ENCODE measurements at places on chromosomes 3 and 15.

GRCh38 chr3:45509768-45510129 is 84.8 kb upstream of the LIMD1 start:
- no peak for DNase-seq

DNA sequence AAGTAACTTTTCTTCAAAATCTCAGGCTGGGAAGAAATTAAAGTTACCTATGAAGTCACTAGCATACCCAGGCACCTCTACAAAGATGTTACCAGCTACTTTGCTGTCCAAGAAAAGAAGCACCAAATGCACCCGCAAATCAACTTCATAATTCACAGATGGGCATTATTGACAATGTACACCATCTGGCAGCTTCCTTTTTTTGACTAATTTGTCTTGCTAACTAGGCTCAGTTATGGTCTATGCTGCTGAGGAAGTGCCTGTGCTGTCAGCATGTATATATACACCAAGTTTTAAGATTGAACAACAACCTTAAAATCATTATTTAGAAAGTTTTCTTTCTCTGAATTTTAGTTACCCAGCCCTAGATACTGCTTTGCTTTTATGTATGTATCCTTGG is 93.8 kb downstream of the NSUN3 start:
- DNase-seq: no peak

DNA sequence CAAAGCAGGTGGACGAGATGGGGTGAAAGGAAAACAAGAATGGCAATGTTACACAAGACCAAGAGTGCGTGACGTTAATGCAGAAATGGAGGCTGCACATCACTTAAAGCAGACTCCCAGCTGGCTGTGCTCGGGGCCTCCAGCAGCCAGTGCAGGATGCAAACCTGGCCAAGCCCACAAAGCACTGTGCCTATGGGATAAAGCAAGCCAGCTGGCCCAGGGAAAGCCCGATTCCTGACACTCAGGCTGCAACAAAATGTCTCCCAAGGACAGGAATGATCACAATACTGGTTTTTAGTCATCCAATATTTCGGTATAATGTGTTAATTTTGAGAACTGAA is 86.2 kb downstream of the SEC22A start:
- DNase-seq: no peak

GRCh38 chr3:155983834-155984474 is 113.5 kb downstream of the GMPS start:
- DNase-seq: no peak

GRCh38 chr3:111890051-111890580 is 31.1 kb downstream of the PHLDB2 start:
- DNase-seq: no peak

DNA sequence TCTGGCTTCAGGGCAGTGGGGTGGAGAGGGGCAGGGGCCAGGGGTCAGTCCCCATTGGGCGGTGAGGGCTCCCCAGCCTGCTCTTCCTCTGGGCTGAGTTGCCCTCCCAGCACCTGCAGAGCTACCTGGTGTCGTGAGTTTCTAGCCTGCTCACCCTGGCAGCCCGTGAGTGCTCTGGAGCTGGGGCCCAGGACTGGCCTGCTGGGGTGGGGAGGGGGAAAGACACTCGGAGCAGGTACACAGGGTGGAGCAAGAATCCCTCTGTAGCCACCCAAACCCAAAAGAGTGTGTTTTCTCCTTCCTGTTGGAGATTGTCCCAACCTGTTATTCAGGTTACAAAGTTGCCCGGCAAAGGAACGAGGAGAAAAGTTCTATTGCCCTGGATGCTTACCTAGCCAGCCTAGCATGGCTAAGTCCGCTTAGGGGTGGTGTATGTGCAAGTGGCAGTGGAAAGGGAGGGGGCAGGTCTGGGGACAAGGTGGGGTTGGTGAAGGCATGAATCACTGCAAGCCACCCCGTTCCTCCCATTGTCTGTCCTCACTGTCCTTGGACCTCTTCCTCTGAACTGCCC is 8.9 kb downstream of the FAM3D start:
- no peak for DNase-seq

- no peak for DNase-seq
Observed at GRCh38 chr15:71806452-71806931, 3.9 kb upstream of the NR2E3 start.

DNA sequence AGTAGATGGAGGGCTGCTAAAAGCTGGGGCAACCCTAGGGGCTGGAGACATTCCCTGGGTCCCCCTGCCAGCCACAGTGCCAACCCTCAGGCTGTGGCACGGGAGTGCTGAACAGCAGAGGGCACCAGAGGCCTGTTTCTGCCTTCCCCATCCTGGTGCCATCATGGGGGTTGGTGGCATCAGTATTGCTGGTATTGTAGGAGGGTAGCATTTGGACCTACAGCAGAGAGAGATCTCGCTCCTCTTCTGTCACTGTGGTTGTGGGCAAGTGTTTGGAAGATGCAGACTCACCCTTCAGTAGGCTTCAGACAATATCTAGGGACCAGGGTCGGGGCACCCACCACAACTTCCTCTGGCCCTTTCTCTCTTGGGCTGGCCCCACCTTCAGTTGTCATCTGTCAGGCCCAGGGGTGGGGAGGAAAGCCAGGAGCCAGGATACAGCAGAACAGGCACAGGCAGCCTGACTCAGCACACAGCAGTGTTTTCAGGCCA is 123.5 kb downstream of the RPLP1 start:
- DNase-seq: no peak

- peak; percentile 93 for DNase-seq
Observed at GRCh38 chr3:25493786-25494185, 65.7 kb downstream of the RARB start.

DNA sequence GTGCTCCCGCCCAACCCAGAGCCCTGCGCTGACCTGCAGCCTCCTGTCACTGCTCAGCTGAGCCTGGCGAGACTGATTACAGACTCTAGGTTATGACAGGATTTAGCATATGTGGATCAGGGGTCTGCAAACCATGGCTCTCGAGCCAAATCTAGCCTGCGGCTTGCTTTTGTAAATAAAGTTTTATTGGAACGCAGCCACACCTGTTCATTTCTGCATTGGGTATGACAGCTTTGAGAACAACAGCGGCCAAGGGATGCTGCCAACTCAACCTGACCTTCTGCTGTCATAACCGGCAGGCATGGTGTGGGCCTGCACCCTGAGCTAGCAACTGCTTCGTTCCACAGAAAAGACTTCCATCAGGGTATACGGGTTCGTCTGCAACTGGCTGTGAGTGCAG is 50.5 kb upstream of the IQSEC1 start:
- no peak for DNase-seq

DNA sequence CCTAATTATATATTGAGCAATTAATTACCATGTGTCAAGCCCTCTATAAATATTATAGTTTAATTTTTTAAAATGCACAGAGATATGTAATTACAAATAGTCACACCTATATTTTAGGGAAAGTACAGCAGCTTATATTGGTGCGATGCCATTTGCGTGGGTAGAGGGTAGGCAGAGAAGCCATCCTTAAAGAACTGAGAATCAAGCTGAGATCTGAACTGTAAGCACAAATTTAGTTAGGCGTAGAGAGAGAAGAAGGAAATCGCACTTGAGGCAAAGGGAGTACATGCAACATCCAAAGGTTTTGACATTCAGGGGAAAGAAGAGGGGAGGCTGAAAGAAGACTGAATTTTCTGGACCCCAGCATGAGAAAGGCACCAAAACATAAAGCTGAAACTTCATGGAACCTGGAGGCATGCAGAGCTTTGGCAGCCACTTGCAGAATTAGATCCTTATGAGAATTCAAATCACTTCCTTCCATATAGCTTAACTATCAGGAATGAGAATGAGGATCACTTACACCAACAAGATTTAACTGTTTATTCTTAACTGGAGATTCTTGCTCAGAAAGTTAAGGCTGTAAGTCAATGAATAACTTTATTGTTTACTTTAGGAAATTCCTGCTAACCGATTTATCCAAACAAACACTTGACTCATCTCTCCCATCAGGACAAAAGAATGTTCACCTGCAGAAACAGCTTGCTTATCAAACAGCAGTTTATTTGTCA is 114.3 kb downstream of the TGFBR2 start:
- DNase-seq: no peak

DNA sequence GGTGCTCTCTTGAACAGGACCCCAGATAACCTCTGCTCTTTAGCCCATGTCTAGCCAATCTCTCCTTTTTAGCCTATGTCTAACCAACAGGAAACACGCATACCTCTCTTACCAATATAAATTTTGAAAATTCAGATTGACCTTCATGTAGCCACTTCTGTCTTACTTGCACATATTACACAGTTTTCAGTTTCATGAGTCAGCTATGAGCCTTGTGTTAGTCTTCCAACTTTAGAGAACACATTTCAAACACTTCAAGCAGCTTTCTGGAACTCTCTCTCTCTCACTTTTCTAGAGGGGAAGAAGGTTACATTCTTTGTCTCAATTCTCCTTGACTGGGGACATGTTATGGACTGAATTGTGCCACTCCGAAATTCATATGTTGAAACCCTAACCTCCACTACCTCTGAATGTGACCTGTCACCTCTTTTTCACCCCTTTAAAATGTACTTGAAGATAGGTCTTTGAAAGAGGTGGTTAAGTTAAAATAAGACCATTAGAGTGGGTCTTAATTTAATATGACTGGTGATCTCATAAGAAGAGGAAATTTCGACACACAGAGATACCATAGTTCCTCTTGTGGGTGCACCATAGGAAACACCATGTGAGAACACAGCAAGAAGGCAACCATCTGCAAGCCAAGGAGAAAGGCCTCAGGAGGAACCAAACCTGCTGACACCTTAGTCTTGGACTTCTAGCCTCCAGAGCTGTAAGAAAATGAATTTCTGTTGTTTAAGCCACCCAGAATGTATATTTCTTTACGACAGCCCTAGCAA is 480.3 kb upstream of the ALCAM start:
- DNase-seq: no peak

GRCh38 chr15:84816694-84817465 is at the start of gene ALPK3:
ALPK3 (plus strand) TSS chr15:84817356; CDS start chr15:84817453, 97 bp downstream.
- no peak for DNase-seq

DNA sequence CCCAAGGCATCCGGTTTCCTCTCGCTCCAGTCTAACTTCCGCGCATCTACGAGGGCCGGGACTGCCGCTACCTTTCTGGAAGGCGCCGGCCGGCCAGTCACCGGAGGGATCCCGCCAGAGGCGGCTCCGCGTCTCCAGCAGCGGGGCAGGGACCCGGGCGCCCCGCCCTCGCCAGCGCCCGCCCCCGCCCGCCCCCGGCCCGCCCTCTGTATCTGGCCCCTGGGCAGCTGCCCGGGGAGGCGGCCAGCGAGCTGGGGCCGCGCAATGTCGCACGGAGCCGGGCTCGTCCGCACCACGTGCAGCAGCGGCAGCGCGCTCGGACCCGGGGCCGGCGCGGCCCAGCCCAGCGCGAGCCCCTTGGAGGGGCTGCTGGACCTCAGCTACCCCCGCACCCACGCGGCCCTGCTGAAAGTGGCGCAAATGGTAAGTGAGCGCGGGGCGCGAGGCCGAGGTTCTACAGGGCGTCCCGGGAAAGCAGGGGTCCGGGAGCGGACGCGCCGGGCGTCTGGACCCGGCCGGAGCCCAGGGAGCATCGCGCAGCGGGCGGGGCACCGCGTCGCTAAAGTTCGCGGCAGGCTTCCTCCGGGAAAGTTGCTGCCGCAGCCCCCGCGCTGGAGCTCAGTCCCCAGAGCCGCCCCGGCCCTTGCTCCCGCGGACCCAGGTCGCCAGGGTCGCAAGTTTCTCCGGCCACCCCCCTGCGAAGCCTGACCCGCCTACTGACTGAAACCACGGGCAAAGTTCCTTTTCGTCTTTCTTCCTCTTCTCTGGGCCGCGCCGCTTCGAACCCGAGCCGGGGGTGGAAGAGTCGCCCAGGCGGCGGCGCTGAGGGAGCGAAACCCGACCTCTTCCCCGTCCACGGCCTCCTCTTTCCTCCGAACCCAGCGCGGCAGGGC is at the start of gene CMTM7:
Gene CMTM7, plus strand, starts transcription at position 211 of the 893 bp plus-strand sequence. Its CDS starts 54 bp downstream, at position 265.
- DNase-seq: peak; percentile 85

DNA sequence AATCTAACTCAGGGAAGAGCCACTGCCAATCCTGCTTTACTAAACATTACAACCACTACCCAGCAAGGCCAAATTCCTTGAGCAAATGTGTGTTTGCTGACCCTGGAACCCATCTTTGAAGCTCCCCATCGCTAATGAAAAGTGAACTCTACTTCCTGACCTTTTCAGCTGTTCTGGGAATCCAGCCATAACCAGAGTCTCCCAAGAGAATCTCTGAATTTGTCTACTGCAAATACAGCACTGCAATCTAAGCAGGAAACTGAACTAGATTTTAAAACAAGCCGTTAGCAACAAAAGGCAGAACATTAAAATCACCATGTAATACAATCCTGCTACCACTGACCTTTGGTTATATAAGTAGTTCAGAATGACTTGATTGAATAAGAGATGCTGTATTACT is 309.2 kb downstream of the MAGI1 start:
- DNase-seq: peak; percentile 83

DNA sequence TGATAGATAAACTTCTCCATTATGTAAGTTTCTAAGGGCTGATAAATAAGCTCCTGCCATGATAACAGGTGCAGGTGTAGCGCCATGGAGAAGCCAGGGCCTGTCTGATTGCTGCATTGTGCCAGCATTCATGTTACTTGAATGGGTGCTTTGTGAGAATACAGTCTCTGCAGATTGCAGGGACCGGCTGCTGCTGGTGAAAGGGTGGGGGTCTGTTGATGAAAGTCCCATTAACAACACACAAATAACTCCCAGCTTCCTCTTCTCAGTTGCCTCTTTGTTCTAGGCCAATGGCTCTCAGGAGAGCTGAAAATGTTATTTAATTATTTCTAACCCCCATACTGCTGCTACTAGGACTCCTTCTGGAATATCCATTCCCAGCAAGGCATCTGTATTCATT is 77.2 kb downstream of the RTP4 start:
- DNase-seq: no peak

- DNase-seq: no peak
Observed at GRCh38 chr15:73558529-73558928, 74.7 kb downstream of the NPTN start.

DNA sequence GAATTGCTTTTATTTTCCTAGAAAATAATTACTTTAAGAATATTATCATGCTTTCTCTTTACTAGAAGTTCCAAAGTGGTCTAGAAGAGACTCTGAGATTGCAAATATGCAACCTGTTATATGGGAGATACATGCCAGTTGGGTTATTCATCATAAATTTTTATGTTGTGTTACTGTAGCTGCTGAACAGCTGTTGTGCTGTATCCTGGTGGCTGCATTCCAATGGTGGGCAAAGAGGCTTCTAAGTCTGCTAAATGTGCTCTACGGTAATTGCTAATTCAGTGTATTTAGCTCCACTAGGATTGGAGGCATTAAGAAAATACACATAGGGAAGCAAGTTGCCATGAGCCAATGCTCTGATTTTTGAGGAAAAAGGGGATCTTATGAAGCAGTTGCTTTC is 409.0 kb downstream of the TUSC7 start:
- peak; percentile 41 for DNase-seq

GRCh38 chr3:27905625-27906024 is 183.5 kb upstream of the EOMES start:
- DNase-seq: no peak

DNA sequence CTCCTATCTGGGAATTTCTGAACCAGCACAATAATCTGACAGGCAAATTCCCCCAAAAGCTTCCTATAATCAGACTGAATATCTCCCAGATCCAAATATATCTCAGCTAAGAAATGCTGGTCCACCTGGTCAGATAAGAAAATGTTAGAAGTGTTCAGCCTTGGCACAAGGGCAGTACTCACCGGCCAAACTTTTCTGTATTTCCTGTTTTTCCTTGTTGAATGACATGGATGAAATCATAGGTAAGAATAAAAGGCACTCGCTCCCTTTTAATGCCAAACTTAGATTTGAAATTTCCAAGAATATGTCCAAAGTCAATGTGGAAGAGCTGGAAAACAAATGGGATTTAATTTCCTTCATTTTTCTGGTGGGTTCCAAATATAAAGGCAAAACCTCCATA is 48.9 kb downstream of the FAIM start:
- no peak for DNase-seq

- no peak for DNase-seq
Observed at GRCh38 chr3:113285226-113285625, 73.9 kb downstream of the BOC start.

- peak; percentile 21 for DNase-seq
Observed at GRCh38 chr3:120693439-120694171, 11.6 kb upstream of the HGD start.
